ENCODE measurements at places on chromosomes 6 and 20.

- DNase-seq: no peak
These were observed 154.5 kb downstream of the ASCC3 start for GRCh38 chr6:100726666-100727065.

DNA sequence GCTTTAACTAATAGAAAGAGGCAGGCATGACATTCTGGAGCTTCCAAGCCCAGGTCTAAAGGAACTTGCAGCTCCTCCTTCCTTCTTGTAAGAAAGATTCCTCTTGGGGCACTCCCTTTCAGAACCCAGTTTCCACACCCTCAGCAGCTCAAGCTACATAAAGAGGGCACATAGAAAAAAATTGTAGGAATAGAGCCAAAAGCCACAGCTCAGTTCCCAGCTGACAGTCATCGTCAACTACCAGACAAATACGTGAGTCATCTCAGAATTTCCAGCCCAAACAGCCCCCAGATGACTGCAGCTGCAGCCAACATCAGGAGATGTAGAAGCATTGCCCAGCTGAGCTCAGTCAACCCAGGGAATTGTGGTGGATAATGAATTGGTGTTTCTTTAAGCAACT lies 349.8 kb upstream of the ARID1B start:
- DNase-seq: peak; percentile 42

- no peak for DNase-seq
These were observed 99.4 kb downstream of the MYB start for GRCh38 chr6:135280375-135281136.

- peak; percentile 58 for DNase-seq
These were observed 105.0 kb downstream of the TIAM2 start for GRCh38 chr6:155100087-155100486.

- no peak for DNase-seq
These were observed 32.8 kb upstream of the ENPP5 start for GRCh38 chr6:46203391-46204177.

- no peak for DNase-seq
These were observed 54.0 kb upstream of the PLN start for GRCh38 chr6:118494091-118494490.

GRCh38 chr6:6760002-6760401 lies 171.5 kb downstream of the LY86 start:
- DNase-seq: no peak

- DNase-seq: no peak
These were observed 9.3 kb downstream of the DDR1 start for GRCh38 chr6:30893666-30894065.

DNA sequence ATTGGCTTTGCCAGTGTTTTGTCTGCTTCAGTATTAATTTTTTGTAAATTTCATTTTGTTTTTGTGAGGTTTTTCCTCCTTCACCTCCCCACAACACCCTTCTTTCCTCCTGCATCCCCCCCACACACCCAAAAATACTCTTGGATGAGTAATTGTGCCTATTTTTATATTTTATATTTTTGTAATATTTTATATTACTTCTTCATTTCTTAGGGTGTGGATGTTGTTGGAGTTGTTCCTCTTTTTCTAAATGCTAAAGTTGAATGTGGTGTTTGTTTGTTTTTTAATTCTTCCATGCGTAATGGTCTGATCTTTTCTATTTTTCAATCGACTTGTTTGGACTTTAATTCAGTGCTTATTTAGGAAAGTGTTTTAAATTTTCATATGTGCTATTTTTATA lies 420.5 kb upstream of the SOX4 start:
- DNase-seq: no peak

GRCh38 chr6:30405934-30406333 lies 61.0 kb downstream of the RPP21 start:
- DNase-seq: no peak

DNA sequence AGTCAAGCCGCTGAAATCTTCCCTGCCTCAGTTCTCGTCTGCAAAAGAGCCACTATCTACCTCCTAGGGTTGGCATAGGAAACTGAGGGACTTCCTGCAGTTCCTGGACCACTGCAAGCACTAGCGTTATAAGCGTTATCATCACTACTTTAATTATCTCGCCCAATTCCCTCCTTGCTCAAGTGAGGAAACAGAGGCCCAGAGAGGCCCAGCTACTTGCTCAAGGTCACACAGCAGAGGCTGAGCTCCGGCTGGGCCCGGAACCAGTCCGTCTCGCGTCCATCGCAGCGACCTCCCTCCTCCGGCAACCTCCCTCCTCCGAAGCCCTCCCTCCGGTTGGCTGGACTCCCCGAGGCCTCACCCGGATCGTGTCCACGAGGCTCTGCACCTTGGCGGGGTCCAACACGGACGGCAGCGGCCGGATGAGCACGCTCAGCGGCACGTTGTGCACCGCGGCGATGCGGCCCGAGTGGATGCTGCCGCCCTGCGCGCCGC lies 338 bp downstream of the SRXN1 start:
- DNase-seq: no peak

GRCh38 chr6:38305995-38306681 lies 333.6 kb downstream of the BTBD9 start:
- DNase-seq: no peak

DNA sequence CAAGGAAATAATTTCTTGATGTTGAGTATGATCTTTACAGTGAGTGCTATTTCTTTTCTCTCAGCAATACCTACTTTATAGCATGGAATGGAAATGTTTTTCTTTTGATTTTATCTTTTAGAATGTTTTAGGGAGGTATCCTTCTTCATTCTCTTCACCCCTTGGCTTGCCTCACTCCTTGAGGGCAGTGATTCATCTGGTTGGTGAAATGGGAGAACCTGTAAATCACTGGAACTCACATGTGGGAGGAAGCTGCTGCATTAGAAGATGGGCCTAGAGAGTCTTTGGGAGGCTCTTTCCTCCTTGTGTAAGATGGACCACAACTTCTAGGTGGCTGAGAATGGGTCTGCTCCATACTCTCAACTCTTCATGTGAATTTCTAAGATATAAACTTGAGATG lies 244.8 kb upstream of the SYNCRIP start:
- DNase-seq: no peak

GRCh38 chr6:84166395-84166794 lies 61.0 kb downstream of the CEP162 start:
- DNase-seq: no peak

DNA sequence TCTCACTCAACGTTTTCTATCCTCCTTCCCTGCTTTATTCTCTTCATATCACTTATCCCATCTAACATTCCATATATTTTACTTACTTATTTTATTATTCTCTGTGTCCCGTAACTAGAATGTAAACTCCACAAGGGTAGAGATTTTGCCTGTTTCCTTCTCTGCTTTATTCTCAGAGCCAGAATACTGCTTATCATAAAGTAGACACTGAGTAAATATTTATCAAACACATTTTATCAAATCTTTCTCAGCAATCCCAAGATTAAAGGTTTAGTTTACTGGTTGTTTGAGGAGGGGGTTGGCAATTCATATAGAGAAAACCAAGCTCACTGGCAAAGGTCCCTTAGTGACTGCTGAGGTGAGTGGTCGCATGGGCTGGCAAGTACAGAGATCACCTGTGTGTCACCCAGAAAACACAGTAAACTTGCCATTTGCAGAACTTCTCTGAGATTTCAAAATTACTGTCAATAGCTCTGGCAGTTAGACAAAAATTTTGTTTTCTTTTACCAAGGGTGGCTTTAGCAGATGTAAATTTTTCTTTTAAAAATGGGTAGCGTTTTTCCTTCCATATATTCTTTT lies 662.4 kb downstream of the UTRN start:
- no peak for DNase-seq

GRCh38 chr6:36387440-36388303 lies at the start of gene ETV7:
Gene ETV7, minus strand, starts transcription at chr6:36387669. Its CDS starts 128 bp downstream, at chr6:36387541.
- no peak for DNase-seq

DNA sequence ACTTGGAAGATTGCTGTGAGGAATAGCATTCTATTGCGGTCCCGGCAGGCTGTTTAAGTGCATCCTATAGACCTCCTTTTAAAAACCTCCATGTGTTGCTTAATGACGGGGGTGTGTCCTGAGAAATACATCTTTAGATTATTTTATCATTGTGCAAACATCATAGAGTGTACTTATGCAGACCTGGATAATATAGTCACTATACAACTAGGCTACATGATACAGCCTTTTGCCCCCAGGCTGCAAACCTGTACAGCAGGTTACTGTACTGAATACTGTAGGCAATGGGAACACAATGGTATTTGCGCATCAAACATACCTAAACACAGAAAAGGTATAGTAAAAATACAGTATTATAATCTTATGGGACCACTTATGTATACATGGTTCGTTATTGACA lies 175.6 kb downstream of the RNF144B start:
- no peak for DNase-seq

DNA sequence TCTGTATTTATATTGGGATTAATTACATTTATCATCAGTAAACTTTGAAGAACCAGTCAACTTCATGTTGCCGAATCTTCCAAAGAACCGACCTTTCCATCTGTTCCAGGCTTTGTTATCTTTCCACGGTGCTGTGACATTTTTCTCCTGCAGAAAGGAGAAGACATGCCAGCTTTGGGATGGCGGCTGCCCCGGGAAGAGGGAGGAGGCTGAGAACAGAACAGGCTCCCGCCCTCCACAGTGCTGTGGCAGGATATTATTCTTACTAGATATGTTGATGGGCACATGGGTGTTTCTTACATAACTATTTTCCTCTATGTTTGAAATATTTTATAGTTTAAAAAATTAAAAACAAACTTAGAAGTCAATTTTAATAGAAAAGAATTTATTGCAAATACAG lies 44.9 kb downstream of the GINS1 start:
- DNase-seq: no peak

- peak; percentile 31 for DNase-seq
These were observed 19.2 kb upstream of the SSR1 start for GRCh38 chr6:7332090-7332745.

- no peak for DNase-seq
These were observed 90.5 kb upstream of the HEY2 start for GRCh38 chr6:125658759-125659431.

DNA sequence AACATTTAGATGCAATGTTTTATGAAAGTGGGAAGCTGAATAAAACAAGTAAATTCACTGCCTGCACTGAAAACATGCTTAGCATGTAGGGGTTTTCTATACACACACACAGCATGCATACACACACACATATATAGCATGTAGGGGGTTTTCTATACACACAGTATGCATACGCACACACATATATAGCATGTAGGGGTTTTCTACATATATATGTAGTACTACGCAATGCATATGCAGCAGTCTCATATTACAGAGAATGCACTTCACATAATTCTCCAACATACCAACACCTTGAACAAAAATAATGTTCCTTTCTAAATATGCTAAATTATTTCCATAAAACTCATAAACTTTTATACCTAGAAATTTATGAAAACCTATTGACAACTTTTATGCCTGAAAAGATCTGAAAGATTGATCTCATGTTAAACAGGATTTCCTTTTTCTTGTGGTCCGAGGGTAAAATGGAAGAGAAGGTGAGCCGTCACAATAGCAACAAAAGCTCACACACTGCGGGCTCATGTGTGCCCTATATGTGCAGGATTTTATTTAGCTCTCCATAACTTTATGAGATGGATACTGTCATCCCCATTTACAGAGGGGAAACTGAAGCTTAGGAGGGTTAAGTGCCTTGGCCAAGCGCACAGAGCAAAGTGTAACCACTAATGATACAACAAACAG lies 81.9 kb upstream of the TULP1 start:
- DNase-seq: no peak

DNA sequence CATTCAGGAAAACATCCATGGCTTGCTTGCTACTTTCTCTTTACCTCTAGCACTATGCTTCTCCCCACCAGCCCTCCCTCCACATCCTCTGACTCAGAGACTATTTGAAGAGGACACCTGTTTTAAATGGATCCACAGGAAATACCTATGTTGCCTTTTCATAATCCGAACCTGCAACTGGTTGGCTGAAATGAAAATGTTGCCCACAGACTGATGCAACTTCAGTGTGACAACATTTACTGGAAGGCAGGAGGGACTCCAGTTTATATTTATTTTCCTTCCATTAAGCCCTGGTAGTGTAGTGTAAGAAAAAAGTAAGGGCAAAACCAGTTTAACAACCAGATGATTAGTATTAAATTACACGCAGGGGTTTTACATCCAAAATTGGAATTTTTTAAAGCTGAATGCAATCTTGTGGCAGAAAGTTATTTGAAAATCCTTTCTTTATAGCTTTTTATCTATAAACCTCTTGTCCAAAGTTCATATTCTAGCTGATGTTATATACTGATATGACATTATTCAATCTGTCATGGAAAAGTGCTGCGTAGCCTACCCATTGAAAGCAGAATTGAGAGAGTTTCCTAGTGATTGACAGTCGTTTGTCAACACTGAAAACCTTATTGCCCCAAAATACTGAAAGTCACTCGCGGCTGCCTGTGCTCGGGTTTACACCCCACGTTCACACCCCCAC lies 881 bp upstream of the AIG1 start:
- DNase-seq: peak; percentile 7

GRCh38 chr6:131399433-131399832 lies 173.6 kb upstream of the ARG1 start:
- no peak for DNase-seq

- DNase-seq: no peak
These were observed 141.3 kb downstream of the FUT9 start for GRCh38 chr6:96157018-96157565.

DNA sequence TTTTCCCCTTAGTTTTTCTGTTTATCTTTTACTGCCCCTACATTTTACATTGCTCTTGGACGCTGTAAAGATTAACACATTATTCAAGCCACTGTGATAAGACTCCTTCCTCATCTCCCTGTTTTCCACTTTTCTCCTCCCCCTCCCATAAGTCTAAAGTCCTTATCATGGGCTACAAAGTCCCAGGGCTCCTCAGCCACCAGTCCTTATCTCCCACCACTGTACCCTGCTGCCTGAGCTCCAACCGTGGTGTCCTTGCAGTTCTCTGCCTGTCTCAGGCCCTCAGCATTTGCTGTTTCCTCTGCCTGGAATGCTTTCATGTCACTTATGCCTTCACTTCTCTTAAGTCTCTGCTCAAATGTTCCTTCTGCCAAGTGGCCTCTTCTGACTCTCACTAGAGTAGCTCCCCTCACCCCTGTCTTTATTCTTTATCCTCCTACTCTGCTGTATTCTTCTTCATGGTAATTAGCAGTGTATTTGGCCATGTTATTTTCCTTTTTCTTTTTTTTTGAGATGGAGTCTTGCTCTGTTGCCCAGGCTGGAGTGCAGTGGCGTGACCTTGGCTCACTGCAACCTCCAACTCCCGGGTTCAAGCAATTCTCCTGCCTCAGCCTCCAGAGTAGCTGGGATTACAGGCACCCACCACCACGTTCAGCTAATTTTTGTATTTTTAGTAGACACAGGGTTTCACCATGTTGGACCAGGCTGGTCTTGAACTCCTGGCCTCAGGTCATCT lies 10.8 kb upstream of the LATS1 start:
- no peak for DNase-seq
